ENCODE measurements at places on chromosomes 5 and 9.

GRCh38 chr9:105280691-105281090, 36.2 kb downstream of the SLC44A1 start:
- peak; percentile 80 for DNase-seq

- no peak for DNase-seq
Observed at GRCh38 chr9:132610661-132611060, 28.3 kb downstream of the BARHL1 start.

DNA sequence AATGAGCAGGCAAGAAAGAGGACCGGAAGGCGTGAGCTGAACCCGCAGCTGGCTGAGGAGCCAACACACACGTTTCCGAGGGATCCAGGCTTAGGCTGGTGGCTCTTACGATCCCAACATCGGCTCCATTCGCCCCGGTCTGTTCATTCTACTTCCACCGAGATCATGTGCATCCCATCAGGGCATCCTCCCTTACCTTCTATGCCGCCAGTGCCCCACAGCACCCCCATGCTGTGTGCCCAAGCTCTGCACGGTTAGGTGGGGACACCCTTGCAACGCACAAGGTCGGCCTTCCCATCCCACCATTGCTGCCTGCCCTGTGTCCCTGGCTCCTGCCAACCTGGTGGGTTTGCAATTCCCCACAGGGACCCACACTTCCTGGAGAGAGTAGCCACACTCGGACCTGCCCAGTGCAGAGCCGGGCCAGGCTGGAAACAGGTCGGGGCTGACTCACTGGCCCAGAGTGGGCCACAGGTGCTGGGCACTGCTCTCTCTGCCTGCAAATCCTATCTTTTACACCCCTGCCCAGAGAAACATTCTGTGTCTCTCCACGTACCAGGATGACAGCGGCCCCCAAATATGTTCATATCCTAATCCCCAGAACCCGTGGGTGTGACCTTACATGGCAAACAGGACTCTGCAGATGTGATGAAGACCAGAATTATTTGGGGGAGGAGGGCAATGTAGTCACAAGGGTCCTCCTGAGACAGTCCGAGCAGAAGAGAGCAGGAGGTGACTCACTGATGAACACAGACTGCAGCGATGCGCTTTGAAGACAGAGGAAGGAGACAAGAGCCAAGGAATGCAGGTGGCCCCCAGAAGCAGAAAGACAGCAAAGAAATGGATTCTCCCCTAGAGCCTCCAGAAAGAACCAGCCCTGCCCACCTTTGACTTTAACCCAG, 182.2 kb downstream of the AUH start:
- DNase-seq, result peak; percentile 96

DNA sequence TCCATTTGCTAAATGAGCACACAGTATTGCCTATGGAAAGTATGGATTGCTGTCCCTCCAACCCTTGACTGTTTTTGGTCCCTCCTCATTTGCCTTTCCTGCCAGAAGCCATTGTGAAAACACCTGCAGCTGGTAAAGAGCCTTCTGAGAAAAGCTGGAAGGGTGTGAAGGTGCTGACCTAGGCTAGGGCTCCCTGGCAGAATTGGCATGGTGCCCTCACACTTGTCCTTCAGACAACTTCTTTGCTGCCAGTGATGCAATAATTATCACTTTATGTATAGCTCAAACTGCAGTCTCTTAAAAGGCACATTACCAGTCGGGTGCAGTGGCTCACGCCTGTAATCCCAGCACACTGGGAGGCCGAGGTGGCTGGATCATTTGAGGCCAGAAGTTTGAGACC, 4.2 kb downstream of the TXNDC15 start:
- DNase-seq, result no peak

DNA sequence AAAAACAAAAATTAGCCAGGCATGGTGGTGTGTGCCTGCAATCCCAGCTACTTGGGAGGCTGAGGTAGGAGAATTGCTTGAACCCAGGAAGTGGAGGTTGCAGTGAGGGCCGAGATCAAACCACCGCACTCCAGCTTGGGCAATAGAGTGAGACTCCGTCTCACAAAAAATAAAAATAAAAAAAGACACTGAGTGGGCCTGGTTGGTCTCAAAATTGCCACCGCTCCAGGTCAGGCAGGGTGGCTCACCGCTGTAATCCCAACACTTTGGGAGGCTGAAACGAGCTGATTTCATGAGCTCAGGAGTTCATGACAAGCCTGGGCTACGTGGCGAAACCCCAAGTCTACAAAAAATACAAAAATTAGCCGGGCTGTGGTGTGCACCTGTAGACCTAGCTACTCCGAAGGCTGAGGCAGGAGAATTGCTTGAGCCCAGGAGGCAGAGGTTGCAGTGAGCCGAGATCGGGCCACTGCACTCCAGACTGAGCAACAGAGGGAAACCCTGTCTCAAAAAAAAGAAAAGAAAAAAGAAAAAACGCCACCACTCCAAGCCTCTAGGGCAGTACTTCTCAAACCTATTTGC, 1.8 kb downstream of the STK10 start:
- no peak for DNase-seq

DNA sequence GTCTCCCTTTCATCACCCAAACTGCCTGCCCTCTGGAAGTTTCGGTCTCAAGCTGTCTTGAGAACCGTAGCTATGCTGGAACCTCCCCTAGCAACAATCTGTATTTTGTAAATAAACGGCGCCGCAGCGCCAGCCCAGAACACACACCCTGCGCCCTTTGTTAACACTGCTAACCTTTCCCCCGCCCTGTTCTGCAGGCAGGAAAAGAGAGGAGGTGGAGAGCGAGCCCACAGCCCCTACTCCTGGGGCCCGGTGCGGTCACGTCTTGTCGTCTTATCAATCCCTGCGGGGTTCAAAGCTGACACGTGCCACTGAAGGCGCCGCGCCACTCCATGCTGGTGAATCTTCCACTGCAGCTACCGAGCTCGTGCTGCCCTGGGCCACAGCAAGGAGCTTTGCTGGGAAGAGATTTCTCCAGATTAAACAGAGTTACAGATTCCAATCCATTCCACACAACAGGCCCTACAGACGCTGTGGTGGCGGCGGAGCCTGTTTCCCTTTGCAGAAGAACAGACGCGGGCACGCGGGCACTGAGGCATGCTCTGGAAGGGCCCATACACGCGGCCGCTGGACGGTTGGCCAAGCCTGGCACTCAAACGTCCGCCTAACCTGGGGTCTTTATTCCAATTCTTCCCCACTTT, 25.3 kb downstream of the ZDHHC11B start:
- DNase-seq, result no peak

GRCh38 chr9:79574781-79575180, 3.0 kb downstream of the TLE4 start:
- peak; percentile 61 for DNase-seq

- DNase-seq, result no peak
Observed at GRCh38 chr9:6086006-6086655, 70.7 kb upstream of the RANBP6 start.

- no peak for DNase-seq
Observed at GRCh38 chr5:36882250-36882649, 5.7 kb downstream of the NIPBL start.

DNA sequence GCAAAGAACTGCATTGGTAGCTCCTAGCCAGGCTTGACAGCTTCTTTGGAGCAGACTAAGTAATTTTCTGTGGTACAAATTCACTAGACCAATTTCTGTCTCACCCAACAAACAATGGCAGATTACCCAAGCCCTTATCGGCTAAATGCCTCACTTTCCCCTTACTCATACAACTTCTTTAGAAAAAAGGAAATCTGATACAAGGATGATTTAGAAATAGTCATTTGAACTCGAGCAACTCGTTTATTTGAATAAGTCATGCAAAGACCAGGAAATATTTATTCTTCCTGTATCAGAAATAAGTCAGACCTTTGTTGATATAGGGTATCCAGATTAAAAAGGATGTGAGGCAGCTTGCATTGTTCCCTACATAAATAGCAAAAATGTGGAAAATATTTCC, 170.4 kb upstream of the CDH6 start:
- DNase-seq, result no peak

GRCh38 chr5:66516550-66516949, 79.6 kb upstream of the MAST4 start:
- no peak for DNase-seq

DNA sequence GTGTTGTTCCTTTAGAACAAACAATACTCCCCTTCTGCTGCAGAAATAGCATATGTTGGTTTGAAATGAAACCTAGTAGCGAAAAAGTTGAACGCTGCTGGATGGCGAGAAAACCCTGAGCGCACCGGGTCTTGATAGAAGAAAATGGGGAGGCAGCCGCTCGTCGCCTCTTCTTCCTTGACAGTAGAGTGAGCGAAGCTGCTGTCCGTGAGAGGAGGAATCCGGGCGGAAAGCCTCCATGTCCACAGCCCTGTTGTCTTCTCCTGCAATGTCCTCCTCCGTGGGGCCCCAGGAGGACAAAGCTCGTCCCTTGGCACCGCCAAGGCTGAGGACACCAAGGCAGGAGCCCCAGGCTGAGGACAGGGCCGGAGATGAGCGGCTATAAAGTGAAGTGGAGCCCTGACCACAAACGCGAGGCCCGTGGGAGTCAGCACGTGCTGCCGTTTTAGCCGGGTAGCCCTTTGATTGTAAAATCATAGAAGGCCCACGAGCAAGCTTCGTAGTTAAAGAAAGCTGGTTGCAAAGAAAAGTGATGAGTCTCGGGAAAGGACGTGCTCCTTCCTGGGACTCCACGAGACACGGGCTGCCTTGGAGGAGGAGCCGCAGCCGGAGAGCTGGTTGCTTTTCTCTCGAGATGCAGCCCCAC, 35.6 kb downstream of the MRPL36 start:
- peak; percentile 46 for DNase-seq

DNA sequence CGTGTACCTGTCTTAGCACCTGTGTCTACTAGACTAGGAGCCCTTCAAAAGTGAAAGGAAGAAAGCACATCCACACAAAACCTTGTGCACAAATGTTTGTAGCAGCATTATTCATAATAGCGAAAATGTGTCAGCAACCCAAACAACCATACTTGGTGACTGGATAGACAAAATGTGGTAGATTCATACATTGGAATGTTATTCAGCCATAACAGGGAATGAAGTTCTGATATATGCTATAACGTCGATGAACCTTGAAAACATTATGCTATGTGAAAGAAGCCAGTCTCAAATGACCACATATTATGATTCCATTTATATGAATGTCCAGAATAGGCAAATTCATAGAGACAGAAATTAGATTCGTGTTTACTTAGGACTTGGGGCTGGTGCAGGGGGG, 57.8 kb upstream of the LARP1 start:
- DNase-seq, result peak; percentile 39

- DNase-seq, result no peak
Observed at GRCh38 chr9:78062710-78063109, 31.1 kb upstream of the GNAQ start.

GRCh38 chr5:106020894-106021293, 1649.8 kb downstream of the EFNA5 start:
- no peak for DNase-seq

GRCh38 chr5:124951661-124952060, 205.2 kb upstream of the ZNF608 start:
- DNase-seq, result no peak

DNA sequence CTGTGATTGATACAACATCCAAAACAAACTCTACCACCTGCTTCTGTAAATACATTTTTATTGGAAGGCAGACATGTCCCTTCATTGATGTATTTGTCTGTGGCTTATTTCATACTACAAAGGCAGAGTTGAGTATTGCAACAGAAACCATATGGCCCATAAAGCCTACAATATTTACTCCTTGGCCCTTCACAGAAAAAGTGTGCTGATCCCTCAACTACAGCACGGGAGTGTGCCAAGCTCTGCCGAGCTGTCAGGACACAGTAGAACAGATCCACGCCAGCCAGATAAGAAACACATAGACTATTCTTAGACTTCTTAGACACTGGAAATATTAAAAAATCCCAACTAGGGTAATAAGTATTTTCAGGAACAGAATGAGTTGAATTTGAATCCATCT, 13.2 kb downstream of the TICAM2 start:
- DNase-seq, result no peak

GRCh38 chr5:90529939-90530677, 724 bp upstream of the LYSMD3 start:
- DNase-seq, result peak; percentile 91

GRCh38 chr5:156431956-156432829, 105.2 kb downstream of the SGCD start:
- no peak for DNase-seq

- DNase-seq, result peak; percentile 97
Observed at GRCh38 chr5:113489299-113489698, 1.0 kb upstream of the MCC start.

- peak; percentile 55 for DNase-seq
Observed at GRCh38 chr9:100455470-100455869, 17.5 kb upstream of the TMEFF1 start.

DNA sequence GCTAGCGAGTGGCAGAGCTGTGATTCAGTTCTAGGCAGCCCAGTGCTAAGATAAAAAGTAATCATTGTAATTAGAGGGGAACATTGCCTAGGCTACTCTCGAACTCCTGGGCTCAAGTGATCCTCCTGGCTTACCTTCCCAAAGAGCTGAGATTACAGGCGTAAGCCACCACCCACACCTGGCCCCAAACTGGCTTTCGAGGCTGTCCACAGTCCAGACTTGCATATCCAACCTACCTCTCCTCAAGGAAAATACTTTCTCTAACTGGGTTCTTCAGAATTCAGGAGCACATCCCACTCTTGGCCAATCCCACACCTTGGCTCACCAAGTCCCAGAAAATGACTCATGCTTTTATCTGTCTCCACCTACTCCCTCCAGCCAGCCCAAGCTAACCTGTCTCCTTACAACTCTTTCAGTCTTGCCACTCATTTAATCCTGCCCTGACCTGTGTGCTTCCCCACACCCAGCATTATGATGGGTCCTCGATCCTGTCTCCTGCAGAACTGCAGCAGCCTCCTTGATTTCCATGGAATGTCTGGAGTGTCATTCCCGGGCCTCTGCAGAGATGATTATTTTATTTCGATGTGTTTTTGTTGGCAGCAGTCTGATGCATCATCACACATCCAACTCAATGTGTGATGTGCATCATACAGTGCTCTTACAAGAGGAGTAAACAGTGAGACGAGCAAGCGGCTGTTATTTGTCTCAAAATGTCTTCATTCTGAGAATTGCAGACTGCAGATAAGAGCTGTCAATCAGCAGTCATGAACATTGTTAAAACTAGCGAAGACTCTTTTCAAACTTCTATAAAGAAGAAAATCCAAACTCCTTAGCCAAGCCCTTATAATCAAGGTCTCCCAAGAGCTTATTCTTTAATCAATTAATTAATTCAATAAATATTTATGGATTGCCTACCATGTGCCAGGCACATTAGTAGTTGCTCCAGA, 167.3 kb downstream of the SEC61B start:
- no peak for DNase-seq

GRCh38 chr9:131312822-131313770, 23.6 kb downstream of the PLPP7 start:
- DNase-seq, result no peak

DNA sequence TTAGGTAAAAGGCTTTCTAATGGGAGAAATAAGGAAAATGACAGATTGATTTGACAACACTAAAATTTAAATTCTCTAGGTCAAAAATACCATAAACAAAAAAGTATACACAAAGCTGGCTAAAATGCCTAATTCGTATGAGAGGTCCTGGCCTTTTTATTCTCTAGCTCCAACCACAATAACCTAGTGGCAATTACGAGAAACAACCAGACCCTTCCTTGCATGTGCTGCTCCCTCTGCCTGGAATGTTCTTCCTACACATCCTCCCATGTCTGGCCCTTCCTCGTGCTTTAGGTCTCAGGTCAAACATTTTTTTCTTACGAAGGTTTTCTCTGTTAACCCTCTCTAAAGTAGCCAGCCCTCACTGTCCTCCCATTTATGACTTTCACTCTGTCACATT, 176.4 kb upstream of the PLPPR1 start:
- DNase-seq, result no peak

GRCh38 chr9:134188386-134189144, 24.2 kb upstream of the RNU6ATAC start:
- DNase-seq, result no peak

GRCh38 chr5:11780641-11781345, 123.5 kb downstream of the CTNND2 start:
- no peak for DNase-seq

- no peak for DNase-seq
Observed at GRCh38 chr9:82890401-82890800, 172.5 kb downstream of the RASEF start.
